NCI-H748 treated with DMSO at 0.1 percent for 48 hours (cell line): ENCODE measurements at places on chromosomes 5 and 9.

- DNase-seq = no peak
These were observed 37.9 kb downstream of the SLC27A6 start for GRCh38 chr5:129003232-129003631.

DNA sequence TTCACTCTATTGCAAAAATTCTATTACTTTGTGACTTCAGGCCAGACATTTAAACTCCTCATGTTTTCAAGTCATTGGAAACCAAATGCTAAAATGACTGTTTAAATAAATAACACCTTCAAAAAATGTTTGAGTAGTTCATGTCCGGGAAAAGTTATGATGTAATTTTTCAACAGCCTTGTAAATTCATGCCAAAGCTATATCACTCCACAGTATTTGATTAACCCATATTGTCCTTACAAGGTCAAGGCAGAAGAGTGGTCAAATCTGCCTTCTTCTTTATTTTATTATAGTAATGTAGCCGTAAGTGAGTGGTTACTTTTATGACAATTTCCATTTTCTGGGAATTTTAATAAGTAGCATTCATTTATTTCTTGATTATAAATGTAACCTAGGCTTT, 72.8 kb downstream of the ADCY2 start:
- no peak for DNase-seq

GRCh38 chr9:123757960-123758359, 172.0 kb downstream of the DENND1A start:
- no peak for DNase-seq

DNA sequence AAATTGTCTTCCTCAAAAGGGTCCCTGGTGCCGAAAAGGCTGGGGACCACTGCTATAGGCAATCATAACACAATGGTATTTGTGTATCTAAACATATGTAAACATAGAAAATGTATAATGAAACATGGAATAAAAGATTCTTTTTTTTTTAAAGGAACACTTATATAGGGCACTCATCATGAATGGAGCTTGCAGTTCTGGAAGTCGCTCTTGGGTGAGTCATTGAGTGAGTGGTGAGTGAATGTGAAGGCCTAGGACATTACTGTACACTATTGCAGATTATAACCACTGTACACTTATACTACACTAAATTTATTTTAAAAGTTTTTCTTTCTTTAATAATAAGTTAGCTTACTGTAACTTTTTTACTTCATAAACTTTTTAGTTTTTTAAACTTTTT, 176.4 kb downstream of the ARRDC3 start:
- no peak for DNase-seq

DNA sequence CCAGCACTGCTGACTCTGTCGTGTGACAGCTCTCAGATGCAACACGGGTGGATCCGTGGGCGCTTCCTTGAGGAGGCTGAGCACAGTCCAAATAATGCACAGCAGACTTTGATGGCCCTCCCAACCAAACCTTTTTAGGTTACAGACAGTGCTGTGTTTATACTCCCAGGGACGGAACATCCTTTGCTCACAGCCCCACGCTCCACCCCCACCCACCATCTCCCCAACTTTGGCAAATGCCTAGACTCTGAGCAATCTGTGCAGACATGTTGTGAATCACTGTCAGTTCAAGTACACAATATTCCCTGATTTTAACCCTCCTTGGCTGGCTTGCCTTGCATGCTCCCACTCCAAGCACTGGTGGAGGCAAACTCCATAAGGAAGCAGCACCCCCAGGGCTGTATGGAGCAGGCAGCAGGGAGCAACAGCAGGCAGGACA, 324.6 kb downstream of the MLLT3 start:
- DNase-seq = no peak

DNA sequence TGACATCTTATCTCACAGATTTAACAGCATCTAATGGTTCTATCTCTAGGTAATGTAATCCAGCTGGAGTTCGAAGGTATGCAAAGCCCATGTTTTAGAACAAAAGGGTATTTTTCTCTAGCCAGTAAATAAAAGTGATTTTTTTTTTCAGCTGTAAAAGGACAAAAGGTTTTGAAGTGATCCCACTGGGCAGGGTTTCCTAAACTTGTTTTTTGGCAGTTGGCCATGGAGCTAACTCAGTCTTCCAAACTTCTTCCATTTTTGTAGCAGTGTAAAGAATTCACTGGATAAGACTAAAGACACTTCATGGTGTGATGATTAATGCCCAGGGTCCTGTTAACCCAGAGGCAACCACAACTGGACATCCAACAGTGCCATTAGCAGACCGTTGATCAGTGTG, 63.8 kb downstream of the TMEM252 start:
- no peak for DNase-seq

- DNase-seq = no peak
These were observed 278.3 kb upstream of the PCSK5 start for GRCh38 chr9:75612205-75612604.

DNA sequence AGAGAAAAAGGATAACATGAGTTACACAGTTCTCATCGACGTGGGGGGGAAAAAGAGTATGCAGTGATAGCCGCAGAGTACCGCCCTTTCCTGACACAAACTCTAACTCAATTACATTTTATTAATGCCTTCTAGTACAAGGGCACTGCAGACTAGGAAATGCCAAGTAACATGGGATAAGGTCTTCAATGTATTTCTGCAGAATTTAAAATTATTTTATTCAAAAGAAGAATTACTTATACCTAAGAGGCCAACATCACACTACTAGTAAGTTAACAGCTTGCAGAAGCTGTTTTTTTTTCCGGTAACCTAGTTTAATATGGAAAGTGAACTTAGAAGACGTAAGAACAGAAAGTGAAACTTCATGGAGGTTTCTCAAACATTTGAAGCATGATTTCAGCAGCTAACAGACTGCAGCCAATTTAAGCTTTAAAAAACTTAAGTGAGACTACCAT, 3.9 kb downstream of the SETX start:
- DNase-seq = no peak

DNA sequence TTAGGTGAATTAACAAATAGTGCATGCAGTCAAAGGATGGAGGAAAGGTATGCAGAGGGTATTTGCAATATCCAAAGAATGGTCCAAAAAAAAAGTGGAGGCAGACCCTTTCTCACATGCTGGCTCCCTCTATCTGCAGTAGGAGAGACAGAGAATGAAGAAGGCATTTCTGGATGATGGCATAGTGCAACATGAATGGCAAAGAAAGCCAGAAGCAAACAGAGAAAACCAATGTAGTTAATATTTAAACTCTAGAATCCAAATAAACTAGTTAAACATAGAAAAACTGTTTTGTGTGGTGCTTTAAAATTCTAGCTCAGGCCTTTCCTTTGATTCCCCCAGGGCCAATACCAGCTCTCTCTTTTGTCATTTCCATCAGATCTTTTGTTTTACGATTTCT, 403.1 kb upstream of the WWC1 start:
- no peak for DNase-seq

GRCh38 chr9:129798973-129799372, 4.0 kb upstream of the TOR1B start:
- no peak for DNase-seq

DNA sequence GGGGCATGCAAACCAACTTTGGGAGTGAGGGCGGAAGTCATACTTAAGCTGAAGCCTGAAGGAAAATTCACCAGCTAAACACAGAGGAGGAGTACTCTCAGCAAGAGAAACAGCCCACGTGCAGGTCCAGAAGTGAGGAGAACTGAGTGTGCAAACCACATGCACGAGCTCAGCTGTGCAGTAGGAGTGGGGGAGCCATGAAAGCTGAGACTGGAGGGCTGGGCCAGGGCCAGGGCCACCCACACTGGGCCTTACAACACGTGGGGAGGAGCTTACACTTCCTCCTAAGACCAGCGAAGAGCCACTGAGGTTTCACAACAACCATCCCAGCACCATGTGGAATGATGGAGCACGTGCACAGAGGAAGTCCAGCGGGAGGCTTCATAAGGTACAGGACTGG, 9.3 kb upstream of the WWC1 start:
- no peak for DNase-seq

DNA sequence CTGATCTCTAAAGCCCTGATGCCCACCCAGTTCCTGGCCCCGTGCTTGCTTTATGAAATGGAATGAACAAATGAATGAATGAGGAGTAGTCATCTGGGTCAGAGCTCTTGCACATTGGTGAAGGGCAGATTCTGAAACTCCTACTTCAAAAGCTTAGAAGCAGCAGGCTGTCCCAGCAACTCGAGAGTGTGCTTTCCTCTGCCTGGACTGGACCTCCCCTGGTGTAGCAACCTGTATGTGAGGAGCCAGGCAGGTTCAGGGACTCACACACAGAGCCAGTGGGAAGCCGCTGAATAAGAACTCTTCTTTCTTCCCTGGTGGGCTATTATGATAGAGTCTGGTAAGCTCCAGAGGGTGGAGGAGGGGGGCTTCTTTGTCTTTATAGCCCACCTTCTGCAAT, 396.4 kb downstream of the CDK5RAP2 start:
- no peak for DNase-seq

GRCh38 chr9:75087289-75087823, 599 bp downstream of the NMRK1 start:
- no peak for DNase-seq

DNA sequence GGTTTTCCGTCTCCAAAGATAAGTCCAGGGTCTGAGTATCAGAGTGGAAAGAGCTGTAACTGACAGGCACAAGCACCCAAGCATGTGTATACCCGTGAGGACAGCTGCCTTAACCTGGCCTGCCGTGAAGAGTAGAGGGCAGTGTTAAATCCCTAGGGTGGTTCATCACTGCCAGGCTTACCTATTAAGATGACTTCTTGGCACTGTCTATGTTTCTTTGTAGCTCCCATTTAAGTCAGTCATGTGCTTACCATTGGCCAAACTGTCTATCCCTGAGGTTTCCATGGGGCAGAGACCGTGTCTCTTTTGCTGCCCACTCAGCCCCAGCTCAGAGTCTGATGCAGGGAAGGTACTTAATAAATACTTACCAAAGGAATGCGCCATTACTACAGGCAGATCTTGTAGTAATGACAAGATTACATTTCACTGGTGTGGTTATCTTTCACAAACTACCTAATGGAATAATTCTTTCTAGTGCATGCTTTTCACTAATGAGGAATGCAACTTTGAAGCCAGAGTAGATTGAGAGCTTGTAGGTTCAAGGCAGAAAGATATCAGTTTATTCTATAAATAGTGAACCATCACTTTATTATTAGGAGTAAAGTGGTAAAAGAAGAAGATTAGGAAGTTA, 64.2 kb downstream of the SNX24 start:
- DNase-seq = no peak

- no peak for DNase-seq
These were observed 12.7 kb downstream of the TYRP1 start for GRCh38 chr9:12705738-12706391.

DNA sequence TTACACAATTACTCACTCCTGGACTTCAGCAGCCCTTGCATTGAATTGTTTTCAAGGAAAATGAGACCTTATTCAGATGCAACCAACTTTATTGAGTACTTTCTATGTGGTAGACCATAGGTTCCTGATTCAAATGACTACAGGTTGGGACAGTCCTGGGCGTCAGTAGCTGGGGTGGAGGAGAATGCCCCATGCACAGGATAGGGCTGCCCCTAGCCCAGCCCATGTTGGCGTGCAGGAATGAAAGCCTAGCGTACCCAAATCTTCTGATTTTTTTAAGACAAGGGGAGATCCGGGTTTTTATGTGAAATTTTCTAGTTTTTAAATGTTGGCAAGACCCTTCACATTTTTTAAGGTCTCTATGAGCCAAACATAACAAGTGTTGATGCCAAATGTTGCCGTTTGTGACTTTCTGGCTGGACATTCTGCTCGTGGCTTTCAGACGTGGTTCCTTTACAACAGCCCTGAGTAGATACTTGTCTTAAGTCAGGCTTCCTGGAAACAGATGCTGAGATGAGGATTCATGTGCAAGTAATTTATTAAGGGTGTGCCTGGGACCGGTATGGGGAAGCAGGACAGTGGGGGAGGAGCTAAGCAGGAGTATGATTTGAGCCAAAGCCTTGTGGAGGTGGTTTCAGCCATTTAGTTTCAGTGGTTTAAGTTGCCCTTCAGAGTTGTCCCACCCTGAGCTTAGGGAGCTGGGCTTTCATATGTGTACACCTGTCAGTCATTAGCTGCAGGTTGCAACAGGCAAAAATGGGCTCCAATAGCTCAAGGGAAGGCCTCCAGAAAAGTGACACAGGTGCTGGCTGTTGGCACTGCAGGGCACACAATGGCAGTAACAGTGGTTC, 154.1 kb downstream of the NTRK2 start:
- no peak for DNase-seq

- no peak for DNase-seq
These were observed at the start of gene WNK2 for GRCh38 chr9:93183663-93184431. TSS of gene WNK2 (plus strand) at chr9:93184139. CDS start at chr9:93184930, 791 bp downstream.

DNA sequence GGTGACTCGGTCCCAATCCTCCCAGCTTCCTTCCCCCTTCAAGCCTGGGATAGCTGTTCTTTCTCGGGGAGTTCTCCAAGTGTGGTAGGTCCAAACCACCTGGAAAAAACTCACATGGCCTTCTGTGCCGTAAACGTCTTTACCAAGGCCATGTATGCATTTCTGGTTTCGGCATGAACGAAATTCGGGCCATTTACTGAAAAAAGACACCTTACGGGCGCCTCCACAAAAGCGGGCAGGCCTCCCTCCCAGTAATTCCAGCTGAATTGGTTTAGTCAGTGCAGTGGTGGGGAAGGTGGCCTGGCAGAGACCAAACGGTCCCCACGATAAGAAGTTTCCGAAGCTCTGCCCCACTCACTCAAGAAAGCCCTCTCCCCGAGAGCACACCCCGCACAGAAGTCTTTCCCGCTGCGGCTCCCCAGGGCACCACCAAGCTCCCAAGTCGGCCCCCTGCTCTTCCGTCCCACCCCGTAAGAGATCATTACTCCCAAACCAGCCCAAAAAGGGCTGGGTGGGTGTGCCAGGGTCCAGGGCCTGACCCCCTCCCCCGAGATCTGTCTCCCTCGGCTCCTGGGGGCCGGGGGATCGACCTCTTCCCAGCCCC, 86.3 kb upstream of the MELK start:
- no peak for DNase-seq

- DNase-seq = no peak
These were observed 331.5 kb downstream of the SLIT3 start for GRCh38 chr5:168969326-168969886.

- DNase-seq = no peak
These were observed 15.6 kb downstream of the RIOK2 start for GRCh38 chr5:97167435-97167834.

DNA sequence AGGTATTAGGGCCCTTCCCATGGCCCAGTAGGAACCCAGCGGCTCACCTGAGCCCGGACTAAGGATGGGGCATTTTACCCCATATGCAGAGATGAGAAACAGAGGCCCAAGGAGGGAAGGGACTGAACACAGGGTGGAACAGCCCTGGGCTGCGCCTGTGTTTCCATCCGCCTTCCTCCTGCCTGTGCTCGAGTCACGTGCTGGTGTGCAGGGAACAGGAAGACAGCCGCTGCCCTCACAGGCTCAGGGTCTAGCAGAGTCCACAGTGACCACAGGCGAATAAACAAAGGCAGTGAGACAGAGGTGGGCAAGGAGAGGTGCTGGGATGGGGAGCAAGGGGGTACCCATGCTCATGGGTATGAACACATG, 129.4 kb downstream of the C9orf50 start:
- DNase-seq = no peak

DNA sequence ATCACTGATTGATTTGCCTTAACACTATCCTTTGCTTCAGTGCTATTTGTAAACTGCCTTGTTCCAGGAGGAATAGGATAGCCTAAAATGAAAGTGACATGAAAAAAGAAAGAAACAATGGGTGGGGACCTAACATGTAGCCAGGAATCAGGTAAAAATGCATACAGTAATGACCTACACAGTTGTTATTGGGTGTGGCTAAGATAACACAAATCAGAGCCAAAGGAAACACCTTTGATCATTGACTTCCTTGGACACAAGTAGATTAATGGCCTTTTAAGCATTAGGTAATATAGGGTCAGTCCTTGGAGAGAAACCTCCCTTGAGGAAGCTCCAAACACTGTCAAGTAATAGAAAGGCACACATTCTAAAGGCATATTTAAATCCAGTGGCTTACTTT, 220.4 kb downstream of the TRPM3 start:
- DNase-seq = no peak
